ENCODE measurements at places on chromosomes 11 and 22. TPM values are rescaled to one million over a fixed set of nuclear protein-coding genes. Genes with fewer than 3 reads are reported as not detected.

SMIM35 gene
- total RNA-seq, result not detected

BIRC3 gene
- 19.3 TPM for total RNA-seq

PRR33 gene
- not detected for total RNA-seq

CSRP3 gene
- not detected for total RNA-seq

OR8A1 gene
- not detected for total RNA-seq
